Fibroblast of upper back skin (primary cell): ENCODE measurements at places on chromosomes 16 and 17.

- DNase-seq = no peak
Observed at GRCh38 chr16:69934044-69934443, 17.1 kb upstream of the CLEC18A start.

- DNase-seq = peak; percentile 75
Observed at GRCh38 chr16:89410794-89411309, 79.5 kb downstream of the ANKRD11 start.

GRCh38 chr17:82053556-82054263, 2.0 kb downstream of the GPS1 start:
- DNase-seq = no peak

- DNase-seq = peak; percentile 29
Observed at GRCh38 chr17:10051112-10051511, 146.0 kb upstream of the RCVRN start.

GRCh38 chr16:23016368-23016767, 132.9 kb downstream of the USP31 start:
- DNase-seq = no peak

GRCh38 chr17:70905796-70906195, 736.5 kb downstream of the KCNJ2 start:
- peak; percentile 95 for DNase-seq

- no peak for DNase-seq
Observed at GRCh38 chr16:83113317-83113716, 486.5 kb downstream of the CDH13 start.

DNA sequence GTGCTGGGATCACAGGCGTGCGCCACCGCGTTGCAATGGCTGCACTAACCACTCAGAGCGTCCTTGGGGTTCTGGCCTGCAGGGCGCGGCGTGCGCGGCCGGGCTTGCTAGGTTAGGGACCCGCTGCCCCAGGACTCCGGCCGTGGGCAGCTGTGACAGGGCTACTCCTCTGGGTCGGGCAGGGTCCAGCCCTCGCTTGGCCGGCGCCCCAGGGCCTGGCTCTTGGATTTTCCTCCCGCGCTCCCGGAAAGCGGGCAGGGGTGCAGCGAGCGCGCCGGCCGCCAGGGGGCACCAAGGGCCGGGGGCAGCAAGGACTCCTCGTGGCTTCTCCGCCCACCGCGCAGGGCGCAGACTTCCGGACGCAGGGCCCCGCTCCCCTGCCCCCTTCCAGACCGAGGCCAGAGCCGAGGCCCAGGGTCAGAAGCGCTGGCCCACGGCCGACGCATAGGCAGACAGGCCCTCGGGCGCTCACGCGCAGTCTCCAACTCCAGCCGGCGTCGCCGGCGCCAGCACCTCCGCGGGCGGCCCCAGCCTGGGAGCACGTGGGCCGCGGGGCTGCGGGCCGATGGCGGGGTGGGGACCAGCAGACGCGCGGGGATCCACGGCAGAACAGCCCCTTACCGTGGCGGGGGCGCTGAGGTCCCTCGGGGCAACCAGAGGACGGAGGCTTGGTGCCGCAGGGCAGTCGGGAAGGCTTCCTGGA, 355 bp downstream of the TLE7 start:
- no peak for DNase-seq

DNA sequence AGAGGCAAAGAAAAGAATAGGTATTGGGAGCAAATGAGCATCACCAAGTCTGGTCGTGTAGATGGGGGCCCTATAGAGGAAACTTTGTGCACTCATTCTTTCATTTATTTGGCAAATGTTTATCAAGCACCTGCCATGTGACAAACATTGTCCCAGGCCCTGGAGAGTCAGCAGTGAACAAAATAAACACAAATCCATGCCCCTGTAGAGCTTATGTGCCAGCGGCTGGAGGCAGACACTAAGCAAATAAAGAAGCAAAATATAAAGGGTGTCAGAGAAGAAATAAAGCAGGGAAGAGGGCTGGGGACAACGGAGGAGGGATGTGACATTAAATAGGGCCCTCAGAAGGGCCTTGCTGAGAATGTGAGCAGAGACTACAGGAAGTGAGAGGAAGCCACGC, 45.5 kb downstream of the KATNIP start:
- no peak for DNase-seq

DNA sequence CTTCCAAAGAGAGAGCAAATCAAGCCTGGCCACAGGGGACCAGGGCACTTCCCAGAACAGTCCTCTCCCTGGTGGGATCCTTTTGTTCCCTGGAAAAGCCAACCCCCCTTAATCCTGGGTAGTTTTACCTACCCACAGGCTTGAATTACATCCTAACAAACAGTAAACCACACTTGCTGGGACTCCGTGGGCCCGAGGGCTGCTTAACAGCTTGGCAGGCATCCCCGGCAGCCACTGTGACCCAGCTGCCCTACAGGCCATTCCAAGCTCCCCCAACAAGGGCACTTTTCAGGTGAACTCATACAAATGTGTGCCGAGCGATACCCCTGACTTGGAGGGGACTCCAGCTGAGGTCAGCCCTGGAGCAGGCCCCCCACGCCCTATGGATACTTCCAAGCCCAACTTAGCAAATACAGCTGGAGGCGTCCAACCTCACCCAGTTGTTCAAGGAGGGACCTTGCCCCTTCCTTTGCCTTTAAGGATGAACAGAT, 26.4 kb downstream of the ADCY9 start:
- no peak for DNase-seq

DNA sequence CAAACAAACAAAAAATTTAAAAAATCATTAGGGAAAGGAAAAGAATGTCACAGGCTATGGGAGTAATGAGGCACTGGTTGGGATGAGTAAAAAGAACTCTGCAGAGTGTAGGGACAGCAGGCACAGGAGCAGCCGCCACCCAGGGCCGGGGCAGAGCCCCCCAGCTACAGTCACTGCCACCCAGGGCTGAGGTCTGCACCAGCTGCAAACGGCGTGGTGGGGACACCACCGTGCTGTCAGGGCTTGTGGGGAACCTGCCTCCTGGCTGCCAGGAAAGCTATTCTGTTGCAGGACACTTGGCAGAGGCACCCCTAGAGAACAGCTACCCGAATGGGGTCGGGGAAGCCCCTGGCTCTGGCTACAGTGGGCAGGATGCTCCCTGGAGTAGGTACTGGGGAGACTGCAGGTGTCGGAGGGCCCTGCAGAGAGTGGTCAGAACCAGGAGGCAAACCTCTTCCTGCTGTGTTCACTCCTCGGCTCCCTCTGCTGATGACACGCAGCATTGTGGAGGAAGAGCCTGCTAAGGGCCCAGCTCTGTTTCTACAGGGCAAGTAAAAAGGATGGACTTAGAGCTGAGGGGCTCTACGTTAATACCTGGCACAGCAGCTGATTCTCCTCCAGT, 32.3 kb upstream of the CAPN15 start:
- DNase-seq = peak; percentile 12

DNA sequence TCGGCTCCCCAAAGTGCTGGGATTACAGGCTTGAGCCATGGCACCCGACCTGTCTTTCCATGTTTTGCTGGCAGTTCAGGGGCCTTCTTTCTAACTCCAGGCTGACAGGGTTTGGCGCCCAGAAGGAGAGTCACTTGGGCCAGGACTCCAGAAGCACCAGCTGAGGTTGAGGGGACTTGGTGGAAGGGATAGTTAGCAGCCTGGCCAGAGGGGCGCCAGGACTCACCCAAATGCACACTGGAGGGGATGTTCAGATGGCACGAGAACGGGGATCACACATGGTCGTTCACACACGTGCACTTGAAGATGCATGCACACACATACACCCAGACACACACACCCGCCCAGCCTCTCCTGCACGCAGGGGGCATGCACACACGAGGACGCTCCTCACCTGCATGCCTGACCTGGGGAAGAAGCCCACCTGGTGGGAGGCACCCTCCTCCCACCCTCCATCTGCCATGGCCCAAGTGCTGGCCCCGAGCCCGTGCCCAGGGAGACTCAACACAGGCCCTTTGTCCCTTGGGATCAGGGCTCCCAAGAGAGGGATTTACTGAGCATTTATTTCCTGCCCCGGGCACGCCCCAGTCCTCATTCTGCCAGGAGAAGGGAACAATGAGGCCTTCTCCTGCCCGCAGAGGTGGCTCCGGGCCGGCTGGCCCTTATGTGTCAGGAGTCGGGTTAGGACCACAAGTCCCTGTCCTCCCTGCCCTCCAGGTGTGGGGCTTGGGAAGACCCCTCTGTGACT, 2.3 kb upstream of the PRSS21 start:
- no peak for DNase-seq
